ENCODE measurements at places on chromosomes 7 and 10.
A peak's percentile ranks its signal among the peaks of the same experiment; 100 is the strongest.

GRCh38 chr10:33708561-33708960 lies 374.1 kb upstream of the NRP1 start:
- no peak for DNase-seq

DNA sequence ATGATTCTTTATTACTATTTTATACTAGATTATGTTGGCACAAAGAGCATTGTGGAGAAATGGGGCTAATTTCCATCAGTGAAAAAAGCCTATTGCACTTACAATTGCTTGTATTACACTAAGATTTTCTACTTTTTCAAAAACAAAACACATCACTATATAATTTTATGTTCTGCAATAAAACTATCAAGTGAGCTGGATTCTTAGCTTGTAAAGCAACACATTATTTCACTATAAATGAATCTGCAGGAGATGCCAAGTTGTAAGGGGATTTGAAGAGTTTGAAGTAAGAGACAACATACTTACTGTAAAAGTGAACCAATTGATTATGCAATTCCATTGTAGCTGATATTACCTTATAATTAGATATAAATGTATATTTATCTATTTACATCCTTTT lies 333.3 kb upstream of the SEMA3D start:
- DNase-seq: no peak

DNA sequence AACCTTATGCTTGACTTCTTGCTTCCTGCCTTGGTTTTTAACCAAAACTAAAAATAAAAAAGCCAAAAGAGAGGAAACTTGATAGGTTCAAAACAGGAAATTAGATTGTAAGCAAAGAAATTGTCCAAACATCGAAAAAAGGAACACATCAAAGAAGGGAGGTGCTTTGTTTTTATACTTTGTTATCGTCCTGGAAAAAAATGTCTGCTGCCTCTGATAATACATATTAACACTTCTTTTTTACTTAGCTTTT lies 286.6 kb upstream of the C7orf33 start:
- no peak for DNase-seq

DNA sequence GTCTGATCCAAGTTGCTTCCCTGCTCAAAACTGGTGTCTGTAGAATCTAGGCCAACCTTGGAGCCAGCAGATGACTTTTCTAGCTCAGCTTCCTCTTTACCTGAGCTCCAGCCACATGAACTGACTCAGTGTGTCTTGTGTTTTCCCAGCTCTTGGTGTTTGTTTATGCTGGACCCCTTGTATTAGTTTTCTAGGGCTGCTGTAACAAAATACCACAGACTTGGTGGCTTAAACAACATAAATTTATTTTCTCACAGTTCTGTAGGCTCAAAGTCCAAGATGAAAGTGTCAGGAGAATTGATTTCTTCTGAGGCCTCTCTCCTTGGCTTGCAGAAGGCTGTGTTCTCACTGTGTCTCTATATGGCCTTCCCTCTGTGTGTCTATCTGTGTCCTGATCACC lies 45.1 kb downstream of the LRMDA start:
- DNase-seq: no peak

DNA sequence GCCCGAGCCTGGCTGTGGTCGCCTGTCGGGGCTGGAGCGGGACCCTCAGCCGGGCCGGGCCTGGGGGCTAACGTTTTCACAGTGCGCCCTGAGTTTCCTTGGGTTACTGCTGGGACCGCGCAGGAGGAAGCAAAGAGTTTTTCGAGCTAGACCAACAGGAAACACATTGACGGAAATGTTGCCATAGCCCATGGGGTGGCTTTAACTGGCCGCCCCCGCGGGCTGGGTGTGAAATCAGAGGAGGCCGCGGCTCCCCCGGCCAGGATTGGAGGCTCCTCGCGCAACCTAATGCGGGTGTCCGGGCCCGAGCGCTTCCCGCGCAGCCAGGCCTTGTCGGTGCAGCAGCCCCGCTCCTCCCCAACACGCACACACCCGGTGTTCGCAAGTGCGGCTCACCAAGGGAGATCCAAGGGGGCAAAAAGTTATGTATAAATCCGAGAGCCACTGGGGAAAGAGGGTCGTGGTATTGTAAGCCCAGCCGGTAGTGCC lies 1.9 kb downstream of the HHEX start:
- DNase-seq: peak; percentile 68

GRCh38 chr10:122441961-122442360 lies 12.5 kb upstream of the ARMS2 start:
- no peak for DNase-seq
